ENCODE measurements at places on chromosomes 7 and 10. TPM values are rescaled to one million over a fixed set of nuclear protein-coding genes. Genes with fewer than 3 reads are reported as not detected.

Gene EPHB6
- total RNA-seq, result 12.9 TPM

Gene PSD
- not detected for total RNA-seq

Gene TRIM74
- total RNA-seq, result not detected

DNA sequence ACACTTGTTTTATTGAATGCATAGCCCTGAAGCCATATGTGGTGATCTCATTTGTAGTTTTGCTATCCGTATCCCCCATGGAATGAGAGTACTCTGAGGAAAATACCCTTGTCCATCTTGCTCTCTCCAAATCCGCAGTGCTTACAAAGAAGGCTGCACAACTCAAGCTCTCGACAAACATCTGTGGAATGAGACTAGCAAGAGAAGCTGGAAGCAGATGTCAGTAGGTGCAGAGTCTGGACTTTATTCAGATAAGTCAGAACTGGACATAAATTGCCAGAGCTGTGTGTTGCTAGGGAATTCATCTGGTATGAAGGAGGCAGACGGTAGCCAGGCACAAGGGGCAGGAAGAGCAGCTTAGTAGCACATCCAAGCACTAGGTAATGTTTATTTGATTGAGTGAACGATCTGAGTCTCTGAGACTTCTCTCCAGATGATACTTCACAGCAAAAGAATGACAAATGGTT, 1046.2 kb downstream of the XPNPEP1 start:
- DNase-seq, result no peak

Gene COL1A2
- 732 TPM for total RNA-seq

Data from Daoy (cell line).